ENCODE measurements at places on chromosomes 6 and 20.

GRCh38 chr20:50728486-50728980 is 2.8 kb upstream of the PARD6B start:
- DNase-seq = no peak

DNA sequence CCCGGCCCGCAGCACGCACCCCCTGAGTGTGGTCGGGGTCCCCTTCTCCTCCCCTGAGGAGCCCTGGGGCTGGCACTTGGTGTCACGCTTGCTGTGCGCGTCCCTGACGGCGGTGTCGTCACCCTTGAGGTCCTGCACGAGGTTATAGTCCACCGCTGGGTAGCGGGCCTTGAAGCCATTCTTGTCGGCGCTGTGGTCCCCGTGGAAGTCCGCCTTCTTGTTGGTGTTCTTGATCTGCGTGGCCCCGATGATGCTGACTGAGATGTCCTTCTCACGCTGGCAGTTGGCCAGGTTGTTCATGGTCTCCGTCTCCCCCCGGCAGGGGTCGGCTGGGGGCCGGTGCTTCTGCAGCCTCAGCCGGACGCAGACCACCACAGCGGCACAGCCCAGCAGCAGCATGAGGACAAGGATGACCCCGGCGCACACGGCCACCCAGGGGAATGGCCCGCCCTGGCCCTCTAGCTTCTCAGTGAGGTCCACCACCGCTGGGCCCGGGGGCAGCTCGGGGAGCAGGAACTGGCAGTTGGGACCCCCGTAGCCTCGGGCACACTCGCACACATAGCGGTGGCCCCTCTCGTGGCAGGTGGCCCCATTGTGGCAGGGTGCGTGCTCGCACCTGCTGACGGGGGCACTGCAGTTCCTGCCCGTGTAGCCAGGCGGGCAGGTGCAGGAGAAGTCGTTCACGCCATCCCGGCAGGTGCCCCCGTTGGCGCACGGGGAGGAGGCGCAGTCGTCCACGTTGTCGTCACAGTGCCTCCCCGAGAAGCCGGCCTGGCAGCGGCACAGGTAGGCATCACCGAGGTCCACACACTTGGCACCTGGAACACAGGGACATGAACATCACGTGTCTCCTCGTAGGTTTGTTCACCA is 7.4 kb downstream of the DLL1 start:
- DNase-seq = no peak

DNA sequence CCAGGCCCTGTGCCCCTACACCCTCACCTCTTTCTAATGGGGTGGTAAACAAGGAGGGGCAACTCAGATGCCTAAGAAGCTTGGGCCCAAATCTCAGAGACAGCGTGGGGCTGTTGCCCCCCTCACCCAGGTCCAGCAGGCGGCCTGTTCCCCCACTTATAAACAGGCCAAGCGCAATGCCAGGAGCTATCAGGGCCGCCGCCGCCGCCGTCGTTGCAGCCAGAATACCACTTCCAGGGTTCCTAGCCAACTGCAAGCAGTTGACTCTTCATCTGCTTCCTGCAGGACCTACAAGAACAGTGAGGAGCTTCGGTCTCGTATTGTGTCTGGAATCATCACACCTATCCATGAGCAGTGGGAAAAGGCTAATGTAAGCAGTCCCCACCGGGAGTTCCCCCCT is 16.4 kb downstream of the PSMF1 start:
- DNase-seq = no peak

- no peak for DNase-seq
These were observed 588 bp upstream of the ACSS2 start for GRCh38 chr20:34875642-34876405.

GRCh38 chr20:47799116-47799715 is 13.9 kb upstream of the SULF2 start:
- DNase-seq = no peak

DNA sequence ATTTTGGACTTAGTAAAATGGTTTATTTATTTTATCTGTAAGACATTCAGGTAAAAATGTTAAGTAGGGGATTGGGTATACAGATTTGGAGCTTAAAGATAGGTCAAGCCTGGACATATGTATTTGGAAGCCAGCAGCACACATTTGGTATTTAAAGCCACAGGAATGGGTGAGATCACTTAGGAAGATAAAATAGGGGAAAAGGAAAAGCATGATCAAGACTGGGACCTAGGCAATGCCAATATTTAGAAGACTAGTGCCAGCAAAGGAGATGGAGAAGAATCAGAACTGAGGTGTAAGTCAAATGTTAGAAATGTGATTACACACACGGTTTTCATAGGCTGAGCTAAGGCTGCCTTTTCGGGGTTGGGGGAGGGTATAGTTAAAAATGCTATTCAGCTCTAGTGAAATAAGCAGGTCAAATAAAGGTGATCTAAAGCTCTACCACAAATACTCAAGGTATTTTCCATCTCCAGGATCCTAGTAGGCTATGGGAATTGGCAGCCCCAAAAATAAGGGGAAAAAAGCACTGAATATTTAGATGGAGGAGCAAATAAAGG is 20.6 kb downstream of the SLC2A12 start:
- DNase-seq = no peak

GRCh38 chr20:2333821-2334220 is 38.0 kb downstream of the TGM3 start:
- DNase-seq = no peak

GRCh38 chr6:154292855-154293519 is 63.6 kb downstream of the IPCEF1 start:
- no peak for DNase-seq

GRCh38 chr20:4038047-4038459 is 22.7 kb upstream of the RNF24 start:
- peak; percentile 88 for DNase-seq

GRCh38 chr6:159953091-159953601 is 15.7 kb upstream of the IGF2R start:
- no peak for DNase-seq

DNA sequence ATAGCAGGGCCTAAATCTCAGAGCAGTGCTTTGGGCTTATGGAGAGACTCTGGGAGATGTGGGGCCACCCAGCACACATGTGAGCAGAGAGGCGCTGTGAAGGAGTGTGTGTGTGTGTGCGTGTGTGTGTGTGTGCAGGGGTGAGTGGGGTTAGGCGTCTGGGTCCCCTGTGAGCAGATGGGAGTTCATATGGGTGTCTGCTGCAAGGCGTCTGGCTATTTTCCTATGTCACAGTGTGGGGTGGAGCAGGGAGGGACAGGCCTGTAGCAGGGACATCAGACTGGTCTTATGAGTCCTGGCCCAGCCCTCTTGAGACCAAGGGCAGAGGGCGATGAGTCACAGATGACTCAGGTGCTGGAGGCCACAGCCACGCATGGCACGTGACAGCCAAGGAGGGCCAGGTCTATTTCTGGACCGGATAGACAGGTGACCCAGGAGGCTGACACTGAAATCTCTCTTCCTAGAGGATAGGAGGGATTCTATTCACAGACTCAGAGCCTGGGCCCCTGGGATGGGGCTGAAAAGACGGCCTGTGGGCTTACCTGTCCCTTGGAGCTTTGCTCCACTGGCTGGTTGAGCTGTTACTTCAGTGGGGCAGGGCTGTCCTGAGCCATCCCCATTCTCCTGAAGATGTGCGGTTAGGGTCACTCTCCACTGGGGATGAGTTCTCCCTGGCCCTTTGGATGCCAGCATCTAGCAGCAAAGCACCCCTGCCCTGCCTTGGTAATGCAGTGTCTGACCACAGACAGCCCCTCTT is 28.9 kb downstream of the VEGFA start:
- no peak for DNase-seq

DNA sequence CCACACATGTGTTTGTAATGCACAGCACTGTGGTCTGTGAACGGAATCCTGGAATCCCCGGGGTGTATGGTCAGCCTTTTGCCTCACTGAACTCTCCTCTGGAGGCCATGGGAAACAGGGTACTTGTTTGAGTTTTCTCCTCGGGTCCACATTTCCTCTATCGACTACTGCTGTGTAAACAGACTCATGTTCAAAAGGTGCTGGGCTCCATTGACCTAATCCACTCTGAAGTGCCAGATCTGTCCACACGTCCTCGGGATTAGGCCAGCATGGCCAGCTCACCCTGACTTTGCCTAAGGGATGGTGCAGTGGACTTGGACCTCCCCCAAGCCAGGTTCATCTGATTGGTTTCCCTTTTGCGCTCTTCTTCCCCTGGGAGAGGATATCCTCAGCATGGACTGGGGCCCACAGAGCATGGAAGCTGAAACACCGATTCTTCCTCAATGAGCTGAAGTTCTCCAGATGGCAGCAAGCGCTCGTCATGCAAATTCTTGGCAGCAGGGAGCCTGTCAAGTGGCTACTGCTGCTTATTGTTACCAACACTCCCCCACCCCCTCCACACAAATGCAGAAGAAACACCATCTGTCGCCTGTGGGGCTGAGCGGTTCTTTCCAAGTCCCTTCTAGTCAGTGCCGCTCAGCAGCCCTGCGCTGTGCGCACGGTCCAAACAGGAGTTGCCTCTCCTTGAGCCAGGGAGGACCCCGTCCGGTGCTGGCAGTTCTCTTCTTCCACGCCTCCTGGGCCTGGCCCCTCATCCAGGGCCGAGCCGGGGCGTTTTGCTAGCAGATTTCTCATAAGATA is 292.6 kb upstream of the MARCKS start:
- no peak for DNase-seq

- DNase-seq = no peak
These were observed 21.1 kb upstream of the PKIB start for GRCh38 chr6:122589115-122589514.
